ENCODE measurements at places on chromosomes 1 and 21. TPM values are rescaled to one million over a fixed set of nuclear protein-coding genes. Genes with fewer than 3 reads are reported as not detected.

SIPA1L2 gene
- 120 TPM for total RNA-seq

DNA sequence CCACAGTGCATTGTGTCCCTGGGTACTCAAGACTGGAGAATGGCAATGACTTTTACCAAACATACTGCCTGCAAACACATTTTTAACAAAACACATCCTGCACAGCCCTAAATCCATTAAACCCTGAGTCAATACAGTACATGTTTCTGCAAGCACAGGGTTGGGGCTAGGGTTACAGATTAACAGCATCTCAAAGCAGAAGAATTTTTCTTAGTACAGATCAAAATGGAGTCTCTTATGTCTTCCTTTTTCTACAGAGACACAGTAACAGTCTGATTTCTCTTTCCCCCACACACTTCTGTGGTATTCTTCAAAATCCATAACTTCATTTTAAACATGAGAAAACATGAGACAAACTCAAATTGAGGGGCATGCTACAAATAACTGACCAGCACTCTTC lies 13.9 kb downstream of the BMP8A start:
- DNase-seq, result no peak

DNA sequence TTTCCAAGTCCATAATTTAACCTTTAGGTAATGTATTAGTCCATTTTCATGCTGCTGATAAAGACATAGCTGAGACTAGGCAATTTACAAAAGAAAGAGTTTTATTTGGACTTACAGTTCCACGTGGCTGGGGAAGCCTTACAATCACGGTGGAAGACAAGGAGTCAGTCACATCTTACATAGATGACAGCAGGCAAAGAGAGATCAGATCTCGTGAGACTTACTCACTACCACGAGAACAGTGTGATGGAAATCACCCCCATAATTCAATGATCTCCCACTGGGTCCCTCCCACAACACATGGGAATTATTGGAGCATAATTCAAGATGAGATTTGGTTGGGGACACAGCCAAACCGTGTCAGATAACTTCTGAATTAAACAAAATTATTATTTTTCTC lies 44.0 kb downstream of the CNIH3 start:
- DNase-seq, result no peak

DNA sequence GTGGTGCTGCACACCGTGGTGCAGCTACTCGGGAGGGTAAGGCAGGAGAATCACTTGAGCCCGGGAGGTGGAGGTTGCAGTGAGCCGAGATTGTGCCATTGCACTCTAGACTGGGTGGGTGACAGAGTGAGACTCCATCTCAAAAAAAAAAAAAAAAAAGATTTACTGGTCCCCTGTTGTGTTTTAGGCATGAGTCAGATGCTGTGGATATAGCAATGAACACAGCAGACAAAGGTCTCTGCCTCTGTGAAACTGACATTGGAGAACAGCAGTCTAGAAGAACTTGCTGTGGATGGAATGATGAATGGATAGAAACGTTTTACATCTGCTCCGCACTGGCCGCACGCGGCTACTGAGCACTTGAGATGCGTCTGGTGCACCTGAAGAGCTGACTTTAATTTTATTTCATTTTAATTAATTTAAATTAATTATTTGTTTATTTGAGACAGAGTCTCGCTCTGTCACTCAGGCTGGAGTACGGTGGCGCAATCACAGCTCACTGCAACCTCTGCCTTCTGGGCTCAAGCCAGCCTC lies 24.5 kb upstream of the EPHA2 start:
- peak; percentile 33 for DNase-seq

PRKAA2 gene
- total RNA-seq, result 77.9 TPM

ADORA1 gene
- 19.0 TPM for total RNA-seq

GRCh38 chr1:17342014-17342441 lies 30.0 kb upstream of the PADI6 start:
- no peak for DNase-seq

GRCh38 chr1:82849460-82849859 lies 1048.7 kb downstream of the ADGRL2 start:
- DNase-seq, result no peak

DNA sequence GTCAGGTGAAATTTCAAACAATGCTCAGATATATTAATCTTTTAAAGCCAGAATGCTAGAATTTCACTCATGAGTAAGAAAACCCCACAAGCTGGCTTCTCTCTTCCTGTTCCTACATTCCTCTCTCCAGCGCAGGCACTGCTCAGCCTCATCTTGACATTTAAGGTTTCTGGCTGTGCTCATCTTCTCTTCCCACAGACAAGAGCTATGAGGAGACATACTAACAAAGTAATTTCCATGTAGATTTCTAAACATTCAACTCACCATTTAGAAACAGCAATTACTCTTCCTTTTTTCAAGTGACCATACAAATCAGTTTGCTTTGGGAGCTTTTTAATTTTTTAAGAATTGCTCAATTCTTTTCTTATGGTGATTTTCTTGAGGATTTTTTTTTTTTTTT lies 7.8 kb upstream of the LRRC8D start:
- DNase-seq, result no peak

DNA sequence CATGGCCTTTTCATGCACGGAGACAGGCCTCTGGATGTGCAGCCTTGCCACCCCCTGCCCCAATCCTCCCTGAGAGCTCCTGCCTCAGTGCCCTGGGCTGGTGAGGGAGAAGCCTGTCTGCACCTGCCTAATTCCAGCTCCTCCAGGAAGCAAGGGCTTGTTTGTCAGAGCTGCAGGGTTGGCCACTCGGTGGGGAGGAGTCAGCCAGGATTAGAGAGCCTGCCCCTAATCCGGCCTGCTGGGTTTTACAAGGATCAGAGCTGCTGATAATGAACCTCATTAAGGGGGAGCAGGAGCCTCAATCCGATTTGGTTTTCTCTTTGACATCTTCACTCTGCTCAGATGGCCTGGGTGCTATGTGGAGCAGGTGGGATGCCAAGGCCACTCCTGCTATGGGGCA lies 31.9 kb upstream of the LHX4 start:
- DNase-seq, result no peak

AKR7A3 gene
- not detected for total RNA-seq

All from Right ventricle myocardium inferior (tissue), 1 donor.